ENCODE measurements at places on chromosomes 6 and 20.
A peak's percentile ranks its signal among the peaks of the same experiment; 100 is the strongest.

DNA sequence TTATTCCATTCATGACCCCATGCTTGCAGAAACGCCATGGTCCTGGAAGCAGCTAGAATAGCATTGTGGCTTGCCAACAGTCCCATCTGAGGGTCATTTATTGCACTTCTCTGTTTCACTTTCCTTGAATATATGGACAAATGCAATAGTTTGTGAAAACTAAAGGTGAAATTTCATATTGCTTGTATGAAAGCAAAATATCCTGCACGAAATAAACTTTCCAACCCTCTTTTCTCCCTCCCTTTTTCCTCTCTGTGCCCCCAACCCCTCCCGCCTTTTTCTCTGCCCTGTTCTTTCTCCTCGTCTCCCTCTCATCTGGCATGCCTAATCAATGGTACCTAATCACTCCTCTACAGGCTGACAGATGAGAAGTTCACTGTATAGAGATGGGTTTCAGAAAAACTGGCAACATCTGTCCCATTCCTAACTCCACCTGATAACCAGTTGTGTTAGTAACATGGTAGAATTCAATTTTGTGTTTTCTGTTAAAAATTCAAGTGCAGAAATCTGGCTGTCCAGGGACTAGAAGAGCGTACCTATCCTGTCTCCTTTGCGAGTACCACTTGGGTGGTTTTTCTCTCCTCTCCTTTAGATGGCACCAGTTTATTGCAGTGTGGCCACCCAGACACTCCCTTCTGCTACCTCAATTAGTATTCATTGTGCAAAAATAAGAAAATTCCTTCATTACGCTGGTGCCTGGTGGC is 198.6 kb downstream of the FOXA2 start:
- peak; percentile 3 for DNase-seq

DNA sequence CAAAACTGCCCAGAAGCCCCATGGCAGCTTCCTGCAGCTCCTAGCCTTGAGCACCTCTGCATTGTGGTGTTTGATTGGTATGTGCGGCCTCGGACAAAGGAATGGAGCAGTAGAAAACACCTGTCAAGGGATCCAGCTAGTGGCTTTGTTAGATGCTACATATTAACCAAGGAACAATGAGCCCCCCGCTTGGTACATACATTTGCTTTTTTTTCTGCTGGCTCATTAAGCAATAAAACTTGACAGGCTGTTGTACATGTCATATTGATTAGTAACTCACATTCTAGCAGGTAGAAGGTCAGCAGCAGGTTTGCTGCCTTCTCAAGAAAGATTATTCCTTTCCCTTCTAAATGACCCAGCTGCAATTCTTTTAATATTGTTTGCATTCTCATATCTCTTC is 937 bp downstream of the SPACA1 start:
- no peak for DNase-seq

- no peak for DNase-seq
Measured at GRCh38 chr6:31713465-31713864, 1.7 kb upstream of the LY6G6D start.

GRCh38 chr6:72709431-72709830 is 87.6 kb downstream of the KCNQ5 start:
- DNase-seq: no peak

DNA sequence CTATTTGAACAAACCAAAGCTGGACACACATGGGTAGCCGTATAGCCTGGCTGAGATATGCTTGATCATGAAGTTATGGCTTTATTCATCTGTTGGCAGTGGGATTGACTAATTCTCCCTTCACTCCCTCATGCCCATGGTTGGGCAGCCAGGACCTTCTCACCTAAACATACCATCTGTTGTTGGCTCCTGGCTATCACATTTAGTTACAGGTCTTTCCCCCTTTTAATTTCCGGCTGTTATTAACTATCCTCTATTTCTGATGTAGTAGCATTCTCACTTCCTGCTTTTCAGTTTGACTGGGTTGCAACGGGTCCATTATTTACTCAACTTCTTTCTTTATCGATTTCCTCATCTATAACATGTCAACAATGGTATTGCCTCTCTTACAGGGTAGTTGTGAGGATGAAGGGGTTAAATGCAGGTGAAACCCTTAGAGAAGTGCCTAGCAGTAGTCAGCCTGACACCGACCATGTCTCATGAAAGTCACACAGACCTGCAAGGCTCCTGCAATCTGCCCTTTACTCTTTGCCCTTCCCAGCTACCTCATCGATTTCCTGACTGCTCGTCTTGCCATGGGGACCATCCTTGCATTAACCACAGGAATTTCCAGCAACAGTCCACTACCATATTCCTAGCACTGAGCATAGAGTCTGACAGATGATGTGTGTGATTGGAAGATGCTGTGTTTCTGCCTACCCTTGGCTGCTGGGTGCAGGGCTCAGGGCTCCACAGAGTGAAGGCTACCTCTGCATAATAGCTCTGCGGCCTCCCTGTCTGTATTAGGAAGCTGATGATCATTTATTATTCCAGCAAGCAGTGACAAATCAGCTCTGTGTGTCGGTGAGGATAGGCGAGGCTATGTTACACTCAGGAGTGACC is 42.2 kb downstream of the PPP1R14C start:
- DNase-seq: no peak

Data from astrocyte of the hippocampus (primary cell).